ENCODE measurements at places on chromosomes 2 and 18.

DNA sequence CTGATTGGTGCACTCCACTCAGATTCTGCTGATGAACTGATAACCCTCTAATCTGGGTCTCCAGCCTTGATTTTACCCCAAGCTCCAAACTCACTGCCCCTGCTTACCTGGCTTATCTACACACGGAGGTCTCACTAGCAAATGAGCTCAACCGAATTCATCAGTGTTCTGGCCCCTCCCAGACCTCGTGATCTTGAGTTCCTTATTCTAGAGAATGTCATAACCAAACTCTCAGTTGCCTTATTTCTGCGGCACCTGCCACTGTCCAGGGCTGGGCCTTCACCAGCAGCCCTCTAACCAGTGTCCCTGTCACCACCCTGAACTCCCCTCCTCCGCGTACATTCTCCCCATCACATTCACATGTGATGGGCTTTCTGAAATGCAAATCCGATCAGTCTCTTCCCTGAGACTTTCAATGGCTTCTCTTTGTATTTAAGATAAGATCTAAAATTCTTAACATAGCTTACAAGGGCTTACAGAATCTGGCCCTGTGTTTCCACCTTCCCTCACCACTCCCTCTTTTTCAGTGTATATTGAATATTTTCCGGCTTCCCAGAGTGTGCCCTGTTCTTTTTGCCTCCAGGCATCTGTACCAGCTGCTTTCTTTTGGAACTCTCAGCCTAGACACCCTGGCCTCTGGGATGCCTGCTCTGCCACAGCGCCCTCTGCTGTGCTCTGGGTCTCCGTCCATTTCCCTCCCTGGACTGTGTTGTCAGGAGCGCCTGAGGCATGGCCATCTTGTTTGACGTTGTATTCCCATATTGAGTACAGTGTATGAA is 31.1 kb downstream of the NAB1 start:
- DNase-seq: peak; percentile 29

DNA sequence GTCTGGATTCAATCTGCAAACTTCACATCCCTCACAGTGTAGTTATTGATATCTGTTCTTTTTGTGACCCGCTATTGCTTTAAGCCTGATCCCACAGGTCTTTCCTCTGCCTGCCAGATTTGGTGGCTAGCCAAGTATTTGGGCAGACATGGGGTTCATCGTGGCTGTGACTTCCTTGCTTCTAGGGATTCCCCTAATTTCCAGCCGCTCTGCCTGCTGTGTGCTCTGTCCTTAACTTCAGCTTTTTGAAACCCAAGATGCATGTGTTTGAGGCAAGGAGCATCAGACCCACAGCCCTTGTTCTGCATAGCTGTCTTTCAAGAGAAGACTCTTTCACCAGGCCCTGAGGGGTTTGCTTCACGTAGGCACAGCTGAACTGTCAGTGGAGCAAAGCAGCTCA is 54.2 kb downstream of the NCAPH start:
- no peak for DNase-seq

GRCh38 chr18:8657873-8658470 is 47.4 kb upstream of the MTCL1 start:
- no peak for DNase-seq

DNA sequence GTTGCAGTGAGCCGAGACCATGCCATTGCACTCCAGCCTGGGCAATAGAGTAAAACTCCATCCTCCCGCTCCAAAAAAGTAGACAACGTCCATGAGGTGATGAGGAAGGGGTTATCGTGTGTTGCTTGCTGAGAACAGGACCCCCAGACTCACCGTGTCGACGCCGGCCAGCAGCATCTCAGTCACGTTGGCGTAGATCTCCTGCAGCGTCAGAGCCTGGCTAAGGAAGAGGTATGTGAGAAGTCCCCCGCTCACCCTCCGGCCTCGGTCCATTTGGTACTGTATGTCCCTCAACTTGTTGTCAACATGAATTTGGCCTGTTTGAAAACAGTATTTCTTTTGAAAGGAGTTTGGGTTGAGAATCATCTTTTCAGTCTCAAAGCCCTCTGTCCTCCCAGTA is 20.9 kb downstream of the CYP27C1 start:
- DNase-seq: no peak

DNA sequence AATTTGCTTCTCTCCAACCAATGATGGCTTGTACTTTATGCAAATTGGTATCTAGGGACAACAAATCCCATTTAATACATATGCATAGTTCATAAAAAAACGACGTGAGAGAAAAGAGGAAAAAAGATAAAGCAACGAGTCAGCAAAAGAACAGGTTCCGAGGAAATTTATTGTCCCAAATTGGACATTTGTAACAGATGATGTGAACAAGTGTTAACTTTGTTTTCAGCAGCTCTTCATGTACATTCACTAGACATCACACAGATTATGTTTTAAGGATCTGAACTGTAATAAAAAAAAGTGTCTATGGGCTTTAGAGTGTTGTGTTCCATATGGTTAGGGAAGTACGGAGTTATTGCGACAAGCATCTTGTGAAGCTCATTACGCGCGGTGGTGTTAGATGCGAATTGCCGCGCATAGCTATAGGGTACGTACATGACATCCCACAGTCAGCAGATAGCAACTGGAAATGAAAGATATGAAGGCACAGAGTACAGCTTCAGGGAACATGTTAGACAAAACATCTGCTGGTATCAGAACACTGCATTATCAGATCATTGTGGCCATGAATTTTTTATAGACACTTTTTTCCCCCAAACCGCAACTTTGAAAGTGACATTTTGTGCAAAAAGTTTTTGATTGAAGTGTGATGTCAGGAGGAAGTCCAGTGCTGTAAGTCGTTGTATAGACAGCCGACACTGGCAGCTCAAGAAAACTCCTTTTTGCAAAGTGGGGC is 1073.1 kb upstream of the FANCL start:
- DNase-seq: no peak

GRCh38 chr2:55148269-55148668 is 83.8 kb downstream of the CLHC1 start:
- DNase-seq: no peak

DNA sequence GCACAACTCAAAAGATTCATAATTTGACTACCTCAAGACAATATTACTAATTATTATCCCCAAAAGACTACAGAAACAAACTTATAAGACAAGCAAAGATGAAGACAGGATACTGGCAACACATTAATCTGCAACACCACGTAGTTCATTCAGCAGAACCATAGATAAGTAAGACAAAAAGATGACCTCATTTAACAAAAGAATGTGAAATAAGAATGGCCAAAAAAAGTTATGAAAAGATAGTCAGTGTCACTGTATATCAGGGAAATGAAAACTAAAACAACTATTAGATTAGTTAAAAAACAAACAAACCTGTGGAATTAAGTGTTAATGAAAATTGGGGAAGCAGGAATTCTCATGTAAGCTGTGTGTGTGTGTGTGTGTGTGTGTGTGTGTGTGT is 19.4 kb downstream of the PSMD14 start:
- DNase-seq: no peak

DNA sequence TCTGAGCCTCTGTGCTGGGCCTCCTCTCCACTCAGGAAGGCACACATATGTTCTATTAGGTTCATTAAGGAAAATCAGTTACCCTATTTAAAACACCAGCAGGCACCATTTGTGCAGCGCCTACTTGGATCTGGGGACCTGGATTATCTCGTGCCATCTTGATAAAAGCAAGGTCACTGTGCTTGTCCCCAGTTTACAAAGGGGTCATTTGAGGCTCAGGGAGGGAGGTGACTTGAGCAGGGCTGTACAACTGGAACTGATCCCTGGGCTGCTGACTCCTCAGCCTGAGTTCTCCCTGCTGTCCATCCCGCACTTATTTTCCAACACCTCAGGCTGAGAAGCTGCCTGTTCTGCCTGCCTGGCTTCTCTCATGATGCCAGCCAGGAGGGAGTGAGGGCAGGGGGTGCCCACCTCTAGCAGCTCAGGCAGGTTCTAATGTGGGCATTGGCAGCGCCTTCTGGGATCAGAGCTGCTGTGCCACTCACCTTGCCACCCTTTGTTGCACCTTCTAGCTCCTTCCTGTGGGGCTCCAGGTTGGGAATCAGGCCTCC is 120.3 kb downstream of the GLI2 start:
- no peak for DNase-seq

GRCh38 chr2:199339891-199340605 is 117.7 kb downstream of the SATB2 start:
- DNase-seq: no peak

GRCh38 chr2:208594642-208595385 is 188.2 kb downstream of the PTH2R start:
- DNase-seq: no peak

GRCh38 chr18:13039806-13040205 is 48.6 kb downstream of the CEP192 start:
- no peak for DNase-seq

- no peak for DNase-seq
These were observed 95.9 kb upstream of the MSH2 start for GRCh38 chr2:47307066-47307465.

DNA sequence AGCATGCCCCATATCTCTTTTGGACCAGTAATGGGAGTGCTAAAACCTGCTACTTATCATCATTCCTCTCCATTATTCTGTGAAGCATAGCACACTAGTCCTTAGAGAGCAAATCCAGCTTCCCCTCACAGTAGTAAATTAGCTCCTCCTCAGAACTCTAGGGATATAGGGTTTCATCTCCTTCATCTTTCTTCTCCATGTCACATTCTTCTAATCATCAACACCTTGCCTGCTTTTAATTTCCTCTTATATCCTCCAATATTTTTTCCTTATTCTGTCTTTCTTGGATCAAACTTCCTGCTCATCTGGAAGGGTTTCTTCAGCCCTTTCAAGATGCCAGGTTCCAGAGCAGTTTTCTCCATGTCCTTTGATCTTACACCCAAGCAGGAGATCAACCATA is 321.4 kb upstream of the ACVR2A start:
- DNase-seq: no peak

GRCh38 chr2:101559551-101559950 is 84.6 kb upstream of the RFX8 start:
- DNase-seq: no peak

- DNase-seq: no peak
These were observed 7.8 kb downstream of the ANTXR1 start for GRCh38 chr2:69020496-69021426.

DNA sequence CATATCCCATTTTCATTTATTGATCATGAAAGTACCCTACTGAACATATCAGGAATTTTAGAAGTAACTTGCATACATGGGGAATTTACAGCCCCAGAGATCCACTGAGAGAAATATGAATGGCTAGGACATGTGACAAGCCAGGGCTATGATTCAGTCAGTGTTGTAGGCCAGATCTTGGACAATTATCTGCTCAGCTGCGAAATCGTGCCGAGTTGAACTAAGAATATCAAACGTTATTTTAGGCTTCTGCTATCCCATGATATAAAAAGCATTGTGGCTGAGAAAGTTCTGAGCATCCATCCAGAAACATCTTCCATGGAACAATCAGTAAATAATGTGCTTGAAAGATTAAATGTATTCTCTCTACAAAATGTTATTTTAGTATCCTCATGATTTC is 85.7 kb upstream of the UNC80 start:
- no peak for DNase-seq

DNA sequence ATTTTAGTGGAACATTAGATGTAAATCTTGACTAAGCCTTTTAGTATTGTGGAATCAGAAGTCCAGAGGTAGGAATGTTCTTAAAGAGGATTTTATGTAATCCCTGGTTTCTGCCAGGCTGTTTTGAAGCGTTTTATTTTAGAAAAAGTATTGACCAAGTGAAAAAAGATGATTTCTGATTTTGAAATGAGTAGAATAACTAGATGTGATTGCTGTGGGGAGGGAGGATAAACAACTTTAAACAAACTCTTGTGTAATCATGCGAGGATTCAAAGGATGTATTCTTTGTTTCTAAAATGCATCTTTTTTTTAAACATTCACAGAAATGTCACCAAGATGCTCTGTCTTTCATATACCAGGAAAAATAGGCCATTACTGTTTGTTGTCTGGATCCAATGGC is 53.9 kb downstream of the PHLPP1 start:
- DNase-seq: no peak

DNA sequence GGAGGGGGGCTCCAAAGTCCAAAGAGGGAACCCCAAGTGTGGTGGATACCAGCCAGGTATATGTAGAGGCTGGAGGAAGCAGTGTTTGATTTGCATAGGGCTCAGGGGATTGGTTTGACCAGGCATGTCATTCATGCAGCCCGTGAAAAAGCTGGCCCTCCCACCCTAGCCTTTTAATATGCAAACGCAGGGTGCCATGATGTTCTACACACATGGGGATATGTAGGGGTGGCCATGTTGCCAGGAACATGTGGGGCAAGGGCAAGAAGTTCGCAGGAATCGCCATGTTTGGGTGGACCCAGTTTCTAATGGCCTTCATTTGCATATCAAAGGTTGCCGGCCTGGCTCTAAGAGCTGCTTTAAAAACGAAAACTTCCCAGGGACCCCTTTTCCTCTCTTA is 33.6 kb downstream of the B3GNT7 start:
- DNase-seq: no peak

- DNase-seq: no peak
These were observed 69.4 kb downstream of the RHOB start for GRCh38 chr2:20516291-20516645.

- DNase-seq: no peak
These were observed 15.7 kb downstream of the CREG2 start for GRCh38 chr2:101371636-101372035.

GRCh38 chr2:26016012-26016705 is 17.7 kb upstream of the RAB10 start:
- DNase-seq: no peak

GRCh38 chr2:68908392-68908970 is 37.3 kb upstream of the BMP10 start:
- peak; percentile 39 for DNase-seq

DNA sequence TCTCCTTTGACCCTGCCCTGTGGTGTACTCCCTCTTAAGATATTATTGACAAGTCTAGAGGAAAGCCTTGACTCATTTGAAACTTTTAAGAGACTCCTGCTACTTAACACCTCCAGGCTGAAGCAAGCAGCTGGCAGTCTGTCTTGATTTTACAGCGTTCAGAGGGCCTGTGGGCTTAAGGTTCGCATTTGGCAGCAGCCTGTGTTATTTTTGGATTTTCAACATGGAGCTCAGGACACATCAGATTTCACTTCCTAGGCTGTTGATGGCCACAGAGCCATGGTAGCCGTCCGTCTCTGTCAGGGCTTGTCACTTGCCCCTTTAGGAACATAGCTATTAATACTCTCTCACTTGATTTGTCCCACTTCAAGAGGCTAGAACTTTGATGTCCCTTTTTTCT is 73.6 kb downstream of the VWA3B start:
- DNase-seq: no peak

GRCh38 chr2:173472112-173472511 is 117.4 kb downstream of the CDCA7 start:
- no peak for DNase-seq

DNA sequence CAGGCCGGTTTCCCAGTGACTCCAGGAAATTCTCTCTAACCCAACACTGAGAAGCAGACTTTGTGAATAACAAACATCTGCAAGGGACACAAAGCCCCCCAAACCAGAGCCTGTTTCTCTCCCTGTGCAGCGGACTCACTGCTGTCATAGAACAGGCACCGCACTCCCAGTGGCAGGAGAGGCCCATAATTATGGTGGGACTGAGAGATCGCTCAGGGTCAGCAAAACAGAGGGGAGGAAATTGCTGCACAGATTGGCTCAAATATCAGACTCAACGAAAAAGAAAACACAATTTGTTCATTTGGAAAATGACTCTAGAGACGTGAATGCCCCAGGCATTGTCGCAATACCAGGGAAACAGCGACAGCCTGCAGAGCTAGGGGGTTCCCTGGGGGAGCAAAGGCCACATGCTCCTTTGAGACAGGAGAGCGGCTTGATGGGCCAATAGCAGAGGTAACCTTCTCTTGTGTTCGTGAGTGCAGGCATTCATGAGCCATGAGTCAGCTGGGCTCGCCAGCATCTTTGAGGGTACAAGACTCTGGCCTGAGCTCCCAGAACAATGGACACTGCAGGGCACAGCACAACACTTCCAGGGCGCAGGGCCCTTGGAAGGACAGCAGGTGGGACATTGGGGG is 143.3 kb upstream of the KLHL29 start:
- DNase-seq: no peak
